ENCODE measurements at places on chromosomes 11 and 22.
A peak's percentile ranks its signal among the peaks of the same experiment; 100 is the strongest.

DNA sequence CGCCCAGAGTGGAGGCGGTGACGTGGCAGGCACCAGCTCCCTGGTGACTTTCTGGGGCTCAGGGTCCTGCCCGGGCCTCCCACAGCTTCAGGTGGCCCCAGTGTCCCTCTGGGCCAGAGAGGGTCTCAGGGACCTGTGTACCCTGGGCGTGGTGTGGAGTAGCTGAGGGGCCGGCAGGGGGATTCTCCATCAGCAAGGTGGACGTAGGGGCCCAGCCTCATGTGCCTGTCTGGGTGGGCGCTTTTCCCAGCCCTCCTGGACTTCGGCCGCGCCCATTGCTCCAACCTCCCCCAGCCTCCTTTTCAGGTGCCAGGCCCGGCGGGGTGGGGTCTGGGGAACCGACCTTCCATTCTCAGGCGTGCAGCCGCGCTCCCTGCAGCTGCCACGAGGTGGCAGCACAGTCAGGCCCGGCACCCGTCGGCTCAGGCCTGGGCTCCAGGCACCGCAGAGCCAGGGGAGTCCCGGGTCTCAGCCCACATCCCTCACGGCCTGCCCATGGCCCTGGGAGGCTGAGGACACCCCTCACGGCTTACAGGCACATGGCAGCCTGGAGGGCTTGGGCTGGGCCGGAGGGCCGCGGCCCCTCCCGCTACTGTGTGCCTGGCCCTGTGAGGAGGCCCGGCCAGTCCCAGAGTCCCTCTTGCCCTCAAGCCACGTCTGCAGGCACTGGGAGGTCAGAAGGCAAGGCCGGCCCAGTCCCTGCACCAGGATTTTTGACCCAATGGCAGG is 19.9 kb upstream of the MUC5B start:
- DNase-seq, result peak; percentile 41

DNA sequence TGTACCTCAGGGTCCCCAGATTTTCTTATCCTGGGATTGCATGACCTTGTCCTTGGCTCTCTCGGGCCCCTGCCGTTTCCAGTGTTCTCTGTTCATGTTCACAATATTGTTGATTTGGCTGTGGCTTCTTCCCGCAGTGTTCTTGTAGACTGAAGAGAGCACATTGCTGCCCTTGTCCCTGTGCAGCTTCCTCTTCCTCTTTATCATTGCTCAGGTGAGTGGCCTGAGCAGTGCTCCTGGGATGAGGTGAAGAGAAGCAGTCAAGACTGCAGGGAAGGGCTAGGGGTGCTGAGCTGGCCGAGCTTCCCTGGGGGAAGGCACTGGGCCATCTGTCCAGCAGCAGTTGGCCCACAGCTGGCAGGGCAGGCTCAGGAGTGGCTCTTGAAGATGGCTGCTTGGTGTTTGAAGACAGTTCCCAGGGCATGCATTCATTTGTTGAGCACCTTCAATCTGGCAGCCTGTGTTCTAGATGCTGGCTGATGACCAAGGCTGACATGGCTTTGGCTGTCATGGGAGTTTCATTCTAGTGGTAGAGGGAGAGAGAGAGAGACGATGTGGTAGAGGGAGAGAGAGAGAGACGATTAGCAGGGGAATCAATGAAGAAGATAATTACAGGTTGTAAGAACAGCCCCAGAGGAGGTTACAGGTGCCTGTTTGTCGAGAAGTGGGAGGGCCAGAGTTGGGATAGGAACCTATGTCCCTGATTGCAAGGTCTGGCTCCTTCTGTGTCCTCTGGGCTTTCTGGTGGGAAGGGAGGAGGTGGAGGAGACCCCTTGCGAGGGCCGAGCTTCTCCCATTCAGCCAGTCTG is 17.4 kb downstream of the BMAL1 start:
- no peak for DNase-seq

DNA sequence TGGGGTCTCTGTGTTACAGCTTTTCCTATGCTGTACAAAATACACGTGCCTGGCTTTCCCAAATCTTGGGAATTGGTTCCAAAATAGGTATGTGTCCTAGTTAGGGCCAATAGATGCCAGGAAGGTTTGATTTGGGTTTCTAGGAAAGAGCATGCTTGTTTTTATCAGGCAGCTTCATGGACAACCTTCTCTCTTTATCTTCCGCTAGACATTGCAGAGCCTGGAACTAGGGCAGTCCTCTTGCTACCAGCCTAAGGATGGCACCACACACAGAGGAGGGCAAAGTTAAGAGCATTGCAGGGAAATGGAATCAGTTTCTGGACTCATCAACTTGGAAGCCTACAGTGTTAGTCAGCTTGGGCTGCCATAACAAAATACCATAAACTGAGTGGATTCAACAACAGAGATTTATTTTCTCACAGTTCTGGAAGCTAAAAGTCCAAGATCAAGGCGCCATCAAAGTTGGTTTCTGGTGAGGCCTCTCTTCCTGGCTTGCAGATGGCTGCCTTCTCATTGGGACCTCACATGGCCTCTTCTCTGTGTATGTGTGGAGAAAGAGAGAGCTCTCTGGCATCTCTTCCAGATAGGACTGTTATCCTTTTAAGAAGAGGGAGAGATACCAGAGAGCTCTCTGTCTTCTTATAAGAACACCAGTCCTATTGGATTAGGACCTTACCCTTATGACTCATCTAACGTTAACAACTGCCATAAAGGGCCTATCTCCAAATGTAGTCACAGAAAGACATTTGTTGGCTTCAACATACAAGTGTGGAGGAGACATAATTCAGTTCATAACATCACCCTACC is 27.3 kb upstream of the CREB3L1 start:
- DNase-seq, result no peak

GRCh38 chr11:86608251-86608799 is 64.1 kb downstream of the ME3 start:
- no peak for DNase-seq

DNA sequence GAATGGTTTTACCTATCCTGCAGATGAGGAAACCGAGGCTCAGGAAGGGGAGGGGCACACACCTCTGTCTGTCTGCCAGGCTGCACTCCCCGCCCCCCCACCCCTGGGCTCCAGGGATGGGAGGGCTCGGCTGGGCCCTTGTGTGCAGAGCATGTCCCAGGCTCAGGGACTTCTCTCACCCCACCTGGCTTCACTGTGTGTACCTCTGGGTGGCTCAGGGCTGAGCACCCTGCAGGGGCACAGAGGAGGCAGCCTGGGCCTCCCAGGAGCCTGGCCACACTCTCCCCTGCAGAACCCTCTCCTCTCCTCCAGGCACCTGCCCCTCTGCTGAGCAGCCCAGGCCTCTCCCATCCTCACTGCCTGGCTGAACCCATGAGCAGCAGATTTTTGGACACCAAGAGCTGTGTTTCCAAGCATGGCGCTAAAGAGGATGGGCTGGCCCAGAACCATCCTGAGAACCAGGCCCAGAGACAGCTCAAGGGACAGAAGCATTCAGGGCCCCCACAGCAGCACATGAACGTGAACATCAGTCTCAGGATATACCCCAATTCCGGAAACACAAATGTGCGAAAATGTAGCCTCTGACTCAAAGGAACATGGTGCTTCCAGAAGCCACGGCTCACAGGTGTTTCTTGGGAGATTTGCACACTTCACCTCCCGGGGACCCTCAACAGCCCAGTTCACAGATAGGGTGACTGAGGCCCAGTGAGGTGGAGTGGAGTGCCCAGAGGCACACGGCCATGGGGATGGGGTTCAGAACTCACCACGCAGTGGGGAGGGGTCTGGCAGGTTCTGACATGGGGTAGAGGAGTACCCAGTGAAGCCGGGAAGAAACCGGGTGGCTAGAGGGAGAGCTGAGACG is 10.5 kb downstream of the EMID1 start:
- DNase-seq, result no peak

DNA sequence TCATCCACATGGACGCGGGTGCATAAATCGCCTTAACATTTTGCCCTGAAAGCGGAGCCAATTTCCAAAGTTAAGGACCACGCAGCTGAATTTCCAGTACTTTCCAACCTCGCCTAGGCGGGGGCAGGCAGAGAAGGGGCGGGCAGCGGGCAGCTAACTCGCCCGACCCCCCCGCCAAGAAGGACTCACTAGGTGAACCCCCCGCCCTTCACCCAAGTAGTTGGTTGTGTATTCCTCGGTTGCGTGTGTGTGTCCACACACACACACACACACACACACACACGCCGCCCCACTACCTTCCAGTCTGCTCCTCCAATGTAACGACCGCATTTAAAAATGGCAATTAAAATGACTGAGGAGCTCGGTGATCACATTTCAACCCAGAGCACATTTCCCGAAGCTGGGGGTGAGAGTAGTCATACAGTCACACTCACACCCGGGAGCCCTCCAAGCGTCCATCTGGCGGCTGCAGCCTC is 1.4 kb downstream of the TENM4 start:
- no peak for DNase-seq

- no peak for DNase-seq
Measured at GRCh38 chr11:102188488-102188887, 78.2 kb downstream of the YAP1 start.

GRCh38 chr11:83007909-83008580 is 63.7 kb downstream of the RAB30 start:
- no peak for DNase-seq

- DNase-seq, result no peak
Measured at GRCh38 chr11:65958774-65959420, 2.6 kb upstream of the SART1 start.

- DNase-seq, result no peak
Measured at GRCh38 chr11:33419924-33420323, 162.7 kb downstream of the HIPK3 start.

- DNase-seq, result no peak
Measured at GRCh38 chr11:17822401-17822781, 87.8 kb downstream of the KCNC1 start.

DNA sequence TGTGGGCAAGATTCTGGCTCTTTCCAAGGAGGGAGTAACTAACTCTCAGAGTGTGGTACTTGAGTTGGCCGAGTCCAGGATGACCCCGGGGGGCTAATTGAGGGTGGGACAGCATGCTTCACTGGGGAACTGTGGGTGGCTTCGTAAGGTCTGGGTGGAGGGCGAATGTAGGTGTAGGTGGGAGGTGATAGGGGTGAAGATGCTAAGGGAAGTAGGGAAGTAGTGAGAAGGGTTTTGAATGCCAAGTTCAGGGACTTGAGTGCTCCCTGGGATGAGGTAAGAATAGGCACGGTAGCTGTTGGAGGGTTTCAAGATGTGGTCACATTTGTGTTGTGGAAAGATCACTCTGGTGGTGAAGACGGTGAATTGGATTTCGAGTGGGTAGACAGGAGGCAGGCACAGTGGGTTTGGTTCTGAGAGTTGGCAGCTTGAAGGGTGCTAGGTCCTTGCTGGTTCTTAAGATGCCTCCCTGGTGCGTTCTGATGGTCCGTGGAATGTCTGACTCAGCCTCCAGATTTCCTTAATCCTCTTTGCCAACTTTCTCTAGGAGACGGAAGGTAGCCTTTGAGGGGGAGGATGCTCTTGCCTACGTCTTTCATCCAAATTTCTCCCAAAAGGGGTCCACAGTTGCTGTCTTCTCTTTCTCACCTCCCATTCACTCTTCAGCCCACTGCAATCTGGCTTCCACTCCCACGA is 2.5 kb upstream of the DNAL4 start:
- no peak for DNase-seq

GRCh38 chr22:36352803-36353507 is 34.8 kb downstream of the MYH9 start:
- DNase-seq, result no peak

DNA sequence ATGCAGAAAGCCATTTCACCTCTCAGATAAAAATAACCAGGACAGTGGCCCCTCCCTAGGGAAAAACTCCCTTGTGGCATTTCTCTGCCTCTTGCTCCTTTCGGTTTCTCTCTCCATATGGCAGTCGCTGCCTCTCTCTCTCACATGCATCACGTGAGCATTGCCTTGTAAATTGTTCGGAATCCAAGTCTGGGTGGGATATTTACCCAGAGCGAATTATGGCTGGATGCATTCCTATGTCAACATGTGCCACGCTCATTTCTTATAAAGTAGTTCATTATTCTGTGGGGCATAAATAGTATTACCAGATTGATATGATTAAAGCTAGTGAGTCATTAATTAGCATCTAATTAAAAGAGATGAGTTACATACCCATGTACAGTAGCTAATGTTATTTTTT is 392.9 kb downstream of the INSC start:
- no peak for DNase-seq

DNA sequence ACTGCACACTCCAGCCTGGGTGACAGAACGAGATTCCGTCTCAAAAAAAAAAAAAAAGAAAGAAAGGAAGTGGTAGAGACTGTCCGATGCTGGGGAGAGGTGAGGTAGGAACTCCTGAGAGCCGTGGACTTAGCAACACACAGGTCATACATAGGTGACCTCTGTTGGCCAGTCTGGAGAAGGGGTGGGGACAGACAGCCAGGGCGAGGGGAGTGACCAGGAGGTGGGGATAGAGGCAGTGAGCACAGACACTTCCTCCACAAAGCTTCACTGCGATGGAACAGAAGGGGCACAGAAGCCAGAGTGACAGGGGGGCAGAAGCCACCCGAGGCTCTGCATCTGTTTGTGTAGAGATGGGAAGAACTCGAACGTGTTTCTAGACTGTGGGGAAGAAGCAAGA is 47.1 kb downstream of the MYH9 start:
- DNase-seq, result no peak

- no peak for DNase-seq
Measured at GRCh38 chr22:37184816-37185541, 3.1 kb downstream of the C1QTNF6 start.

GRCh38 chr11:65911682-65912568 is 6.9 kb downstream of the C11orf68 start:
- no peak for DNase-seq

DNA sequence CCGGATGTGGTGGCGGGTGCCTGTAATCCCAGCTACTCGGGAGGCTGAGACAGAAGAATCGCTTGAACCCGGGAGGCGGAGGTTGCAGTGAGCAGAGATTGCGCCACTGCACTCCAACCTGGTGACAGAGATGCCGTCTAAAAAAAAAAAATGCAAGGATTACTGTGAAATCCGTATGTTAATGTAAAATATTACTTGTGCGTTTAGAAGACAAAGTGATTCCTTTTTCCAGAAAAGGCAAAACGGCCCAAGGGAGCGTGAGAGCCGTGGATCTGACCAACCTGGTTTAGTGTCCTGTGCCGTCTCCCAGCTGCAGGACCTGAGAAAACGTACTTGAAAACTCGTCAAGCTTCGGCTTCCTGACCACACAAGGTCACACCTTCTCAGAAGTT is 905 bp downstream of the HDHD5 start:
- no peak for DNase-seq

DNA sequence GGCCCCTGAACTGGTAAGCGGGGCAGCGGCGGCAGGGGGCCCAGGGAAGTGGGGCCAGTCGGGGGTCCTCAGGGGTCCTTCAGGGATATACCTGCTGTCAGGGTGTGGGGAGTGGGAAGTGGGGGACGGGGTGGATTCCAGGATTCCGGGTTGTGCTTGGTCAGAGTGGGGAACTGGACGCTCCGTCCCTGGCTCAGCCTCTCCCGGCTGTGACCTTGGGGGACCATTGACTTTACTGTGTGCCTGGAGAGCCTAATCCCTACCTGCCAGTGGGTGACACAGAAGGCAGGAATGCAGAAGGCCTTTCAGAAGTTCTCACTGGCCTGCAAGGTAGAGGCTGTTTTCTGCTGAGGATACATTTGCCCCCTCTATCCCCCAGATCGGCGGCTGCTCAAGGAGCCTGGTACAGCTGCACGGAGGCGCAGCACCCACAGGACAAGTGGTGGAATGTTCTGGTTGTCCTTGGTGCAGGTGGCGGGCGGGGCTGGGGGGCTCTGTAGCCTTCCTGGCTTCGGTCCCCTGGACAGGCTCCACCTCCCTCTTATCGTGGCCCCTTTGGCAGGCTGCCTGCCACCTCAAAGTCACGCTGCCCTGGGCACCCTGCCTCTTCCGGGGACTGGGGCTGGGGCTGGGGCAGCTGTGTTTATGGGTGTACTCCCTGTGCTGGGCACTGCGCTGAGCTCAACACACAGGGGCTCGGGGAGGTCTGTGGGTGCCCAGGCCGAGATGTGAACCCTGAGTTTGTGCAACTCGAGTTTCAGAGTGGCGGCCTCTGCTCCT is 18.4 kb downstream of the KCNQ1 start:
- DNase-seq, result no peak
